GM12891 (cell line): ENCODE measurements at places on chromosomes 11 and 22.

DNA sequence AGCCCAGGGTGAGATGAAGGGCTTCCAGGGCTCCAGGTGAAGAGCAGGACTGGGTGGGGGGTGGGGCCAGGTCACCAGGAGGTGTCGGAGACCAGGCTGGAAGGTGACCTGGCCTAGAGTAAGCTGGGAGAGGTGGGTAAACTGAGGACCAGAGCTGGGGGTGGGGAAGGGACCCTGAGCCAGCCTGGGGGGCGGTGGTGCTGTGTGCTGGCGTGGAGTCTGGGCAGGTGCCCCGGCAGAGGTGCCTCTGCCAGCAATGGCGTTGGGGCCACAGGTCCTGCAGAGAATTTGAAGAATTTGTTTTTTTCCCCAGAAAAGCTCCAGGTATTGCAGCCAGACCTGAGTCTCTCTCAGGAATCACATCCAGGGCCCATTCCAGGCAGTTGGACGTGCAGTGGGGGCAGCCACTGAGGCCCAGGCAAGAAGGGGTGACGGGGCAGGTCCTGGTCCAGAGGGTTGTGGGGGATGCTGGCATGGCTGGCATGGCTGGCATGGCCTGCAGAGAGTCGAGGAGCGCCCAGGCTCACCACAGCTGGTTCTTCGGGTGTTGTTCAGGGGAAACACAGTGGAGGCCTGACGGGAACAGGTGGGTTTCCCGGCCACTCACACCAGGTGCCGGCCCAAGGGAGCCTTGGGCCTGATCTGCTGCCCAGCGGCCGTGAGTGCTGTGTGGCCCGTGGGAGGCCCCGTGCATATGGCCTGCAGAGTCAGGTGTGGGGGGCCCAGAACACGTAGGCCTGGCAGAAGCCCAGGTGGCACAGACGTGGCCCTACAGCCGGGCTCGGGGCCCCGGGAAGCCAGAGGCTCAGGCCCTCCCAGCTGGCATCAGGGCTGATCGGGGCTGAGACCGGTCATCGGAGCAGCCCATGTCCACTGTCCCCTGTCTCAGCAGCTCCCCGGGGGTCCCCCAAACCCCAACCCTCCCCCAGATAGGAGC lies 6.4 kb upstream of the MUC6 start:
- DNase-seq = no peak

DNA sequence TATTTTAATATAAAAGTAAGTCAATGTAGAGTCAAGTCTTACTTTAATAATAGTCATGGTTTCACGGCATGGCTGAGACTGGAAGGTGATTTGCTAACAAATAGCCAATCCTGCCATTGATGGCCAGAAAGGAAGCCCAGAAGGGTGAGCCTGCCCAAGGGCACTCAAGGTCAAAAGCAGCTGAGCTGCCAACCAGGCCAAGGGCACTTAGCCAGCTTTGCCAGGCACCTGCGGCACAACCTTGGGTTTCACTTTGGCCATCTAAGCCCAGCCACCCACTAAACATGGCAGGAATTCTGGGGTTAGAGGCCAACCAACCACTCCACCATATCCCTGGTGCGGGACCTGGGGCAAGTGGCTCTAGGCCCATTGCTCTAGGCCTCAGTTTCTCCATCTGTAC lies 4.2 kb downstream of the LHFPL7 start:
- DNase-seq = no peak

GRCh38 chr11:88341522-88342251 lies 4.2 kb upstream of the CTSC start:
- DNase-seq = no peak

DNA sequence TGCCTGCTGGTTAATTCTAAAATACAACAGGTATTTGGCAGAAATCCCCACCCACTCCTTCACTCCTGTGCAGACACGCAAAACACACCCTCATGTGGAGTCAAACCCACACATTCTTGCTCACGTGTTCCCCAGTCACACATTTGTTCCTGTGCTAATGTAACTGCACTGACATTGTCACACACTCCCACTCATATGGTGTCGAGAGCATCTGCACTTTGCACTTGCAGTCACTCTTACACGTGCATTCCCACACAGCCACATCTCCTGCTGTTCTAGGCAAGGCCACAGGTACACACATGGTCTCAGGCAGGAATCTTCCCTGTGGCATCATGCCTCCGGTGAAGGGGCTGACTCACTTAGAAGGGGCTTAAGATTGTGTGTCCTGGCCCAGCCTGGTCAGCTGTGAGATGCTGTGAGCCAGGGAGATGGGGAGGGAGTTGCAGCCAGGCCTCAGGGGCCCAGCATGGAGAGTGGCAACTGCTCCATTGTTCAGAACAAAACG lies 395.0 kb downstream of the TENM4 start:
- DNase-seq = no peak

DNA sequence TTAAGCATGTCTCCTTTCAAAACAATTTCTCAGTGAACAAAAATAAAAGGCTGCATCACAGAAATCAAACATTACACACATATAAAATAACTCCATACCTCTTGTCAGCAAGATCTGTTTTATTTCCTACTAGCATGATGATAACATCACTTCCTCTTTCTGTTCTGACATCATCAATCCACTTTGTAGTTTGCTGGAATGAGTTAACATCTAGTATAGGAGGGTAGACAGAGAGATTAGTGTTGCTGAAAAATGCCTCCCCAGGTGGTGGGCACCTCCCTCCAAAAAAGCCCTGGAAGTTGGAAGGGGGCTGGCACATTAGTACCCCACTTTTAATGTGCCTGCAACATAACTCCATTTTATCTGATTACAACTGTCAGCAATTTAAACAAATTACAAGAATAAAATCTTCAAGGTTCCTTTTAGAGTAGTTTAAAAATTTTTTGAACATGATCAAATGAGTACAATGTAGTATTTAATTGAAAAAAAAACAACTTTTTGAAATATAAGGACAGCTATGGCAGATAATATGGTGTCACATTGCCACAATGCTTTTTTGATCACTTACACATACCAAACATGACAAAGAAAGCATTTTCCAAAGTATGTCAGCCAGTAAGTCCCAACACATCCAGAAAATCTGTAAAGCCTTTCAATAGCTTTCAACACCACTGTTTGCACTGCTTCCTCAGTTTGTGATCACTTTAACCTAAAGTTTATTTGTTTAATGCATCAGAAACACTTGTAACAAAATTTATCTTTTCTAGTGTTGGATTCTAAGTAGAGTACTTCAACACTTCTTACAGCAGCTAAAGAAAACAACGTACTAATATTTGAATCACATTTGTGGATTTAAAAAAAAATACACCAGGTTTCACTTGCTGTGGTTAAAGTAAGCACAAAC lies 44.5 kb downstream of the RAB6A start:
- DNase-seq = no peak

- DNase-seq = no peak
Observed at GRCh38 chr11:8913961-8914660, 3.1 kb downstream of the AKIP1 start.

GRCh38 chr11:1785749-1786413 lies 22.2 kb upstream of the CTSD start:
- no peak for DNase-seq

DNA sequence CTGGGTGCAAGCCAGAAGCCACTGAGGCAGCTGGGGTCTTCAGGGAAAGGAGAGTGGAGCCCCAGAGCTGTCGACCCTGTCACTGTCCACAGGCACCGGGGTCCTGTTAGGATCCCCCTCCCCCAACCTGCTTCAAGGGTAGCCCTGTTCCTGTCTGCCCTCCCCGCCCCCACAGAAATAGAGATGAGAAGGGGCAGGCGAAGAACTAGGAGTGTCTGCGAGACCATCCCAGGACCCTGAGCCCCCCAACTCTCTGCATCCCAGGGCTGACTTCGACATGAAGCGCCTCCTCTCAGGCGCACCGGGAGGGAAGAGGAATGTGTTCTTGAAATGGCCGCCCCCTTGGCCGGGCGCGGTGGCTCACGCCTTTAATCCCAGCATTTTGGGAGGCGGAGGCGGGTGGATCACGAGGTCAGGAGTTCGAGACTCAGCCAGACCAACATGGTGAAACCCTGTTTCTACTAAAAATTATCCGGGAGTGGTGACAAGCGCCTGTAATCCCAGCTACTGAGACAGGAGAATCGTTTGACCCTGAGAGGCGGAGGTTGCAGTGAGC lies 607 bp upstream of the ZNF70 start:
- no peak for DNase-seq
